ENCODE measurements at places on chromosomes 1 and 21. TPM values are rescaled to one million over a fixed set of nuclear protein-coding genes. Genes with fewer than 3 reads are reported as not detected.

The CTSE gene
- total RNA-seq, result not detected

The PTPRU gene
- total RNA-seq, result 7.6 TPM

The COA7 gene
- 13.3 TPM for total RNA-seq

The FCGR1A gene
- not detected for total RNA-seq

The SH3BGR gene
- 0.44 TPM for total RNA-seq

The MAP10 gene
- total RNA-seq, result 1.3 TPM

The OLIG2 gene
- total RNA-seq, result not detected

The GBP1 gene
- 40.2 TPM for total RNA-seq

The DIO1 gene
- not detected for total RNA-seq

The KIF26B gene
- under 0.01 TPM for total RNA-seq

The GRIK3 gene
- total RNA-seq, result not detected

The PCP4 gene
- total RNA-seq, result not detected

The EYA3 gene
- 18.2 TPM for total RNA-seq

The KCNE1 gene
- under 0.01 TPM for total RNA-seq

The RNU1-3 gene
- 6,751 TPM for total RNA-seq

The C4BPA gene
- not detected for total RNA-seq

The NIBAN1 gene
- total RNA-seq, result 17.4 TPM

The VCAM1 gene
- total RNA-seq, result 84.6 TPM

All from bladder microvascular endothelial cell (primary cell).